ENCODE measurements at places on chromosomes 4 and X. TPM values are rescaled to one million over a fixed set of nuclear protein-coding genes. Genes with fewer than 3 reads are reported as not detected.
A peak's percentile ranks its signal among the peaks of the same experiment; 100 is the strongest.

Gene PROM1
- polyA plus RNA-seq, result 14.3 TPM

Gene AGTR2
- polyA plus RNA-seq, result 0.21 TPM

Gene XAGE1B
- polyA plus RNA-seq, result not detected

Gene PCYT1B
- 7.8 TPM for polyA plus RNA-seq

Gene EMD
- polyA plus RNA-seq, result 61.0 TPM

Gene ATP2B3
- 0.12 TPM for polyA plus RNA-seq

Gene JCHAIN
- polyA plus RNA-seq, result not detected

Gene ENOPH1
- 35.9 TPM for polyA plus RNA-seq

- peak; percentile 62 for DNase-seq
These were observed 7.1 kb downstream of the SLC49A3 start for GRCh38 chr4:681736-682451.

DNA sequence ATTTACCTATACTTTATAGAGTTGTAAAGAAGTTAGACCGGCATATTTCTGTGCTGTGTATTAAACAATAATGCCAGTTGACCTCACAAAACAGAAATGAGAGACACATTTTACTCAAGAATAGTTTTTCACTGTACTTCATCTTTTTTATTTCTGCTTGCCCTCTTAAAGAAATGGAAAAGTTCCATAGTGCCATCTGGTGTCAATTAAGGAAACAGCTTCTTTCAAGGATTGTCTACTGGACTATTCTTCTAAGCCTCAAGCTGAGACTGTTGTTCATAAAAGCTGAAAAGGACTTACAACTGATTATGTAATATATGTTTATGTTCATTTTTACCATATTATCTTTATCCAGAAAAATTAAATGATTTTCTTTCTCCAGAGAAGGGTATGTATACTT is 1523.7 kb downstream of the ARAP2 start:
- peak; percentile 64 for DNase-seq

DNA sequence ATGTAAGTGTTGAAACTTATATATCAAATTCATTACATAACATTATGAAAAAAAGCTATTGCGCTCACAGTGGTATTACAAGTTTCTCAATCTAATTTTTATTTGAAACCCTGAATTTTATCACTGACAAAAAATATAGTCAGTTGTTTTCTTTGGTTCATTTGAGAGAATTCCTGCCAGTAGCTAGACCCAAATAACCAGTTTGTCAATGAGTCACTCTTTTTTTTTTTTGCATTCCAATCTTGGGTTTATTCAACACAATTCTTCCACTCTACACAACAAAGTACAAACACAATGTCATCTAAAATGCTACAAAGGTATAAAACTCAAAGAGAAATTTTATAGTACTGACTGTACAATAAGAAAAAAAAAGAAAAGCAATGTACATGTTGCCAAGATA is 13.1 kb downstream of the HPF1 start:
- DNase-seq, result no peak

- DNase-seq, result no peak
These were observed 72.4 kb upstream of the PACRGL start for GRCh38 chr4:20627866-20628265.

DNA sequence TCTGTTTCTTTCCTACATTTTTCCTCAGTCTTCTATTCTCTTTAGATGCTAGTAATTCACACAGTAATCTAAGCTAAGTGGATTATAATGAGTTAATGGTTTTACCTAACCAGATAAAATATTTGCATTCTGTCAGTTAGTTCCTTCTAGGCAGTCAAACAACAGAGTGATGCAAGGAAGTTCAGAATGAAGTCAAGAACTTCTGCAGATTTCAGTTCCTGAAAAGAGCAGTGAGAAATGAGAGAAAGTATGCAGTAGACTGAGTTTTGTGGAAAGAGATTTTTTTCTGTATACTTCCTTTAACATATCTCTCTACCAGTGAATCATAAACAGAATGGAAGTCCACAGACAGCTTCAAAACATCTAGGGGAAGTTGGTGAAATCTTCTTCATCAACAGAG is 774.0 kb upstream of the POU3F4 start:
- DNase-seq, result no peak

- peak; percentile 35 for DNase-seq
These were observed 511 bp downstream of the GABRB1 start for GRCh38 chr4:47031751-47032404.

- no peak for DNase-seq
These were observed 30.7 kb downstream of the TSC22D3 start for GRCh38 chrX:107744868-107745267.

DNA sequence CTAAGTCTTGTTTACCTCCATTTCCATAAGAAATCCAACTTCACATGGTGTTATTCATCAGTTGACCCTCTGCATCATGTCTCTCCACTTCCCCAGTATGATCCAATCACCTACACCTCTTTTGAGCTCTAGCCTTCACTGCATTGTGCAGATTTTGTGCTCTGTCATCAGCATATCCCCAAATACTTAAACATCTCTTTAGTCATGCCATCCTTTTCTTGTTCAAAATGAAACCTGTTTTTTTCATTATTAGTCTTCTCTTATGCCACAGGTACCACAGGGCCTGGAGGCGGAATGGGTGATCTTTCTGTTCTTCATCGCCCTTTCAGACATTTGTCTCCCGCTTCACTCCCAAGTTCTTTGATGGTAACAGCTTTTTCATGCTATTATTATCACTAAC is 382.7 kb upstream of the GALNTL6 start:
- DNase-seq, result no peak

DNA sequence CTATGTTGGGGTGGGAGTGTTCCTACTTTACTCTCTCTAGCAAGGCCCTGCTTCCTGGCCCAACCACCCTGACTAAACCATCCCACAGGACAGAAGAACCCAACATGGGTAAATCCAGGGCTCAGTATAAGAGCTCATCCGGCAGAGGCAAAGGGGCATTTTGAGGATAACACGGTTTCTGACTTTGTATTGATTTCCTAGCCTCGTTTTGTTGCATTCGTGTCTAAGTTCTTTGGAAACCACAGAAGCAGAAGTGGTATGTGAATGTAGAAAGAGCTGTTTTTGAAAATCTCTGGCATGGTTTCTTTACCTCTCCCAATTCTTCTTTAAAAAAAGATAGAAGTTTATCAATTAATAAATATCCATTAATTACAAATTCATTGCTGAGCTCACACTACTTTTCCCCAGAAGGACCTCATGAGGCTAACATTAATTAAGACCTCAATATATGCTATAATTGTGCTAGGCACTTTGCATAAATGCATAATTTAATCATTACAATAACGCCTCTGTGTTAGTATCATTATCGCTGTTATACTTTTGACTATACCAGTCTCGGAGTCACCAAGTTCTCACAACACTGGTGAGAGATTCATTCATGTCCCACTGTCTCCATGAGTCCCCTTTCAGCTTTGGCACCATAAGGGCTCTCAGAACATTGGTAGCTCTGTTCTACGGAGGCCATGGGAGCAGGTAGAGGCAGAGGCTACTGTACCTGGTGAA is 5.8 kb upstream of the CLNK start:
- no peak for DNase-seq

- no peak for DNase-seq
These were observed 151.3 kb downstream of the DCLK2 start for GRCh38 chr4:150229520-150229919.
